ENCODE measurements at places on chromosomes 3 and 15. TPM values are rescaled to one million over a fixed set of nuclear protein-coding genes. Genes with fewer than 3 reads are reported as not detected.
A peak's percentile ranks its signal among the peaks of the same experiment; 100 is the strongest.

The TRMT10C gene
- 22.0 TPM for total RNA-seq

The ARRDC4 gene
- total RNA-seq = 1.8 TPM

The NEIL1 gene
- 5.8 TPM for total RNA-seq

The MEIS2 gene
- total RNA-seq = not detected

The RBP2 gene
- not detected for total RNA-seq

The GNAT1 gene
- total RNA-seq = not detected

DNA sequence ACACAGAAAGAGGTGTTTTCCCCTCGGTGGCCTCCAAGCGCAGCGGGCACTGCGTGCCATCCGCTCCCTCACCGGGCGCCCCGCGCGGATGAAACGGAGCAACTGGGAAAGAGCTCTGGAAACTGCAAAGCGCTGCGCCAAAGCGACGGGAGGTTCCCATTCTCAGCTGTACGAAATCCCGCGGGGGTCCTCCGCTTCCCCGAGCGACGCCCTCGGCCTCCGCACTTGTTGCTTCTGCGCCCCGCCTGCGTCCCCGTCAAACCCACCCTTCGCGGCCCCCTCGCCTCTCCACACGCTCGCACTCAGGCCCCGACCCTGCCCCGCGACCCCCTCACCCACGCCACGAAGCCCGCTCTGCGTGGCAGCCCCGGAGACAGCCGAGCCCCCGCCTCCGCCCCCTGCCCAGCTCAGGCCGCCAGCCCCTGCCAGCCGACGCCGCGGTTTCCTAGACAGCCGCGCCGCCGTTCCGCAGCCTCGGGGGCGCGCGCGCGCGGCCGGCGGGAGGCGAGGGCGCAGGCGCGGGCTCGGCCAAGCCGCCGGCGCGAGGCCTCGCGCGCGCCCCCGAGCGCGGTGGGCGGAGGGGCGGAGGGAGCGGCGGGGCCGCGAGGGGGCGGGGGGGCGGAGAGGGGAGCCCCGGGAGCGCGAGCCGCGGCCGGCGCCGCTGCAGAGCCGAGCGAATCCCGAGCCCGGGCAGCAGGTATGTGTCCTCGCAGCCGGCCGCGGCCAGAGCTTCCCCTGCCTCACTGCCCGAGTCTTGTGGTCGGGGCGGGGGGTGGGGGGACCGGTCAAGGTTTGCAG is at the start of gene TMEM266:
TMEM266 (plus strand) TSS at position 666 of the 798 bp plus-strand sequence. CDS start 74,279 bp downstream, outside the sequence.
- no peaks in the 10 kb centered on the region for H3K36me3 ChIP-seq
- peak; percentile 28 for DNase-seq
- peaks cover 34% of the 10 kb centered on the region for H3K4me1 ChIP-seq
- peaks cover 62% of the 10 kb centered on the region for H3K27me3 ChIP-seq
- no peak within 1 kb of the TSS for H3K27ac ChIP-seq

- peaks cover 14% of the 10 kb centered on the region for H3K27me3 ChIP-seq
- H3K4me3 ChIP-seq = no peak overlapping the region
- no peaks in the 10 kb centered on the region for H3K36me3 ChIP-seq
- no peak for DNase-seq
- H3K4me1 ChIP-seq = no peaks in the 10 kb centered on the region
- H3K27ac ChIP-seq = no peak overlapping the region
Measured at GRCh38 chr3:159787178-159787574, 201.5 kb upstream of the IL12A start.

- no peaks in the 10 kb centered on the region for H3K36me3 ChIP-seq
- H3K4me1 ChIP-seq = peaks cover 36% of the 10 kb centered on the region
- no peak overlapping the region for H3K4me3 ChIP-seq
- H3K27me3 ChIP-seq = no peaks in the 10 kb centered on the region
Measured at GRCh38 chr3:123084192-123084591, 17.4 kb downstream of the PDIA5 start.

GRCh38 chr3:138778643-138779042 is 56.1 kb downstream of the PIK3CB start:
- no peak overlapping the region for H3K4me3 ChIP-seq
- DNase-seq = no peak
- no peaks in the 10 kb centered on the region for H3K27me3 ChIP-seq
- H3K4me1 ChIP-seq = peaks cover 43% of the 10 kb centered on the region
- no peak overlapping the region for H3K27ac ChIP-seq

- no peak overlapping the region for H3K27ac ChIP-seq
- no peaks in the 10 kb centered on the region for H3K27me3 ChIP-seq
- H3K4me3 ChIP-seq = no peak overlapping the region
Measured at GRCh38 chr3:6578526-6578925, 282.4 kb upstream of the GRM7 start.

GRCh38 chr15:75206803-75207617 is 5.3 kb downstream of the C15orf39 start:
- H3K36me3 ChIP-seq = peaks cover 3% of the 10 kb centered on the region
- no peaks in the 10 kb centered on the region for H3K27me3 ChIP-seq
- no peak overlapping the region for H3K27ac ChIP-seq
- H3K4me3 ChIP-seq = no peak overlapping the region
- H3K4me1 ChIP-seq = peaks cover 38% of the 10 kb centered on the region

DNA sequence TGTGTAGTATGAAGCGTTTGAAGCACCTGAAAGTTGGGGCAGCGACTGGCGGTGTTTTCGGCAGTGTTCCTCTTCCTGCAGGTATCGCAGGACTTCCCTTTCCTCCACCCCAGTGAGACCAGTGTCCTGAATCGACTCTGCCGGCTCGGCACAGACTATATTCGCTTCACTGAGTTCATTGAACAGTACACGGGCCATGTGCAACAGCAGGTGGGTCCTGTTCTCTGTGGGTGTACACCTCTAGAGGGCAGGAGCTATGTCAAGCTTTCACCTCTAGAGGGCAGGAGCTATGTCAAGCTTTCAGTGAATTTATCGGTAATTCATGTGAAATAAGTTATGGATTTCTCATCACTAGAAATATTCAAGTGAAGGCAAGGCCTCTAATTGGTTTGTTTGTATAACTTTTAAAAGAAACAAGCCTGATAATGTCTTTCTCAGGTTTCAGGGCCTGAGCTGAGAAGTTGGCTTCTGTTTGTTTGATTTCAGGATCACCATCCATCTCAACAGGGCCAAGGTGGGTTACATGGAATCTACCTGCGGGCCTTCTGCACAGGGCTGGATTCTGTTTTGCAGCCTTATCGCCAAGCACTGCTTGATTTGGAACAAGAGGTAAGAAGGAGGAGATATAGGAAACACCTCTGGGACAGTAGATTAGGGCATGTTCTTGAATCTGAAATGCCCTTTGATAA is 5.3 kb downstream of the TUBGCP4 start:
- H3K4me1 ChIP-seq = peaks cover 14% of the 10 kb centered on the region
- peak; percentile 19 for DNase-seq
- H3K36me3 ChIP-seq = peaks cover 25% of the 10 kb centered on the region
- no peak overlapping the region for H3K4me3 ChIP-seq
- H3K27ac ChIP-seq = no peak overlapping the region
- H3K27me3 ChIP-seq = no peaks in the 10 kb centered on the region

DNA sequence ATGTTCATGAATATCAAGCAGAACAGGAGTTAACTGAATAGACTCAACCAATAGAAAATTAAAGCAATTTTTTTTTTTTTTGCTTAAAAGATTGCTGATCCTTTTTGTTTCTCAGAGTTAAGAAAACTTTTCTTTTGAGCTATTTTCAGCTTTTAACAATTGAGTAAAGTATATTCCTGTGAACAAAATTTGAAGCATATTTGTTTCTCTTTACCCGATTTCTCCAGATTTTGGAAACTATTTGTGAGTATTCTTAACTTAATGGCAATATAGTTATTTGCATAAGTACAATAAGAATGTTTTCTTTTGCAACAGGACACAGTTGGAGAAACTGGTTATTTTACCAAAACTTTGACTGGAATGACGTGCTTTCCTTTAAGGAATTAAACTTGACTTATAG is 53.4 kb upstream of the C15orf39 start:
- peaks cover 18% of the 10 kb centered on the region for H3K4me1 ChIP-seq
- no peaks in the 10 kb centered on the region for H3K27me3 ChIP-seq
- H3K27ac ChIP-seq = no peak overlapping the region
- peaks cover 6% of the 10 kb centered on the region for H3K36me3 ChIP-seq
- no peak for DNase-seq

- no peaks in the 10 kb centered on the region for H3K27me3 ChIP-seq
- no peak overlapping the region for H3K27ac ChIP-seq
- peaks cover 5% of the 10 kb centered on the region for H3K36me3 ChIP-seq
- no peak for DNase-seq
- H3K4me3 ChIP-seq = no peak overlapping the region
Measured at GRCh38 chr3:182848906-182849305, 55.6 kb downstream of the ATP11B start.

DNA sequence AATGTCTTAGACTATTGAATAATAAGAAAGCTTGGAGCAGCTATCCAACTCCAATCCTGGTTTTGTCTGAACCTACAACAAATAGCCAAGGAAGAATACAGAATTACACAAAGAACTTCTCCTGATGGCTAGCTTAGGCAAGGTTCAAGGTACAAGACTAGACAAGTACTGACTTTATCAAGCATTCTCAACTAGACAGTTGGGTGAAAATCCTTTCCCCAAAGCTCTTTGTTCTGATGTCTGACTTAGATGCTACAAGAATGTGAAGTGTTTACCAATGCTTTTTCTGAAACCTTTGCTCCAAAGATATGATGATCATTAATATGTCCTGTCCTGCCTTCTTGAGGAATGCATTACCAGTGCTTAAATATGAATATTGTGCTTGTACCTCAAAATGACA is 113.8 kb downstream of the ANXA2 start:
- no peaks in the 10 kb centered on the region for H3K4me1 ChIP-seq
- H3K4me3 ChIP-seq = no peak overlapping the region
- no peaks in the 10 kb centered on the region for H3K36me3 ChIP-seq
- H3K27me3 ChIP-seq = peaks cover 36% of the 10 kb centered on the region

DNA sequence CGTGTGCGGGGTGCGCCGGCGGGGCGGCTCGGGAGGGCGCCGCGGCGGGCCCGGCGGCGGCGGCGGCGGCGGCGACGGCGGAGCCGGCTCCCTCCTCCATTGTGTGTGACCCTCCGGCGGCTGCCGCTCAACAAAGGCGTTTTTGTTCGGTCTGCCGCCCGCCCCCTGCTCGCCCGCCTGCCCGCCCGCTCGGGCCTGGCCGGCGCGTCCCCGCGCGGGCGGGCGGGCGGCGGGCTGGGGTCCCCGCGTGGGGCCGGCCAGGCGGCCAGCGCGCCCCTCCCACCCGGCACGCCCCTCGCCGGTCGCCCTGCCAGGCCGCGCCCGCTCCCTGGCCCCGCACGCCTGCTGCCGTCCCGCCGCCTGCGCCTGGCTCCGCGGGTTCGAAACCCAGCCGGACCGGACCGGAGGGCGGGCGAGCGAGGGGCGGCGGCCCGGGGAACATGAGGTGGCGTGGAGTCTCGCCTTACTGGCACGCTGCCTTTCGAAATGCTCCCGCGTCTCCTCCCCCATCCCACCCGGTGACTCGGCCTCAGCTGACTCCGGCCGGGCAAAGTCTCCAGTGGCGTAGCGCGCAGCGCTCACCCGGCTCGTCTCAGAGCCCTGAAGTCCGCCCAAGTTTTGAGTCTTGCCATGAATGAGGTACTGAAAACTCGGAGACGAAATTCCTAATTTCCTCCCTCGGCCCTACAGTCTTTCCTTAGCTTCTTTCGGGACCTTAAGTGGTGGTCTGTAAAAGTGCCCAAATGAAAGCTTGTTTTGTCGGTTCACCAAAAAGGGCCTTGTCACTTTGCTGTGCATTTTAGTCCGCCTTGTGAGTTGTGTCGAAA is 588 bp downstream of the MAPK6 start:
- H3K27me3 ChIP-seq = no peaks in the 10 kb centered on the region
- peaks cover 45% of the 10 kb centered on the region for H3K4me1 ChIP-seq
- peak overlapping the region; percentile 99 for H3K27ac ChIP-seq
- peaks cover 3% of the 10 kb centered on the region for H3K36me3 ChIP-seq
- peak; percentile 76 for DNase-seq
- H3K4me3 ChIP-seq = peak overlapping the region; percentile 100

DNA sequence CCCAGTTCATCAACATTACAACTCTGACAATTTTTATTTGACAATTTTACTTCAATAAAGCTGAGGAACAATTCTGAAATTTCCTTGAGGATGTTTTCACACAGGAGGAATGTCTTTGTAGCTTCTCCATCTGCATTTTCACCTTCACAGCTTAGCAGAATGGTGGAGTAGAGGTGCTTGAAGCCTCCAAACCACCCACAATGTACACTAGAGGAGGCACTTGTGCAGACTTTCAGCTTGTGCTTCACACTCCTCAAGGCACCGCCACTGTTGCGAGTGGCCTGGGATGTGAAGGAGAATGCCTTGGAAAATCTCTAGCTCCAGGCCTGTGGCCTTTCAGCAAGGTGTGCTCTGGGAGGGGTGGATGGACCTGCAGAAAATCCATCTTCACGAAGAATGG is 181.9 kb downstream of the EPHB1 start:
- H3K27me3 ChIP-seq = peaks cover 2% of the 10 kb centered on the region
- no peaks in the 10 kb centered on the region for H3K4me1 ChIP-seq
- DNase-seq = no peak

DNA sequence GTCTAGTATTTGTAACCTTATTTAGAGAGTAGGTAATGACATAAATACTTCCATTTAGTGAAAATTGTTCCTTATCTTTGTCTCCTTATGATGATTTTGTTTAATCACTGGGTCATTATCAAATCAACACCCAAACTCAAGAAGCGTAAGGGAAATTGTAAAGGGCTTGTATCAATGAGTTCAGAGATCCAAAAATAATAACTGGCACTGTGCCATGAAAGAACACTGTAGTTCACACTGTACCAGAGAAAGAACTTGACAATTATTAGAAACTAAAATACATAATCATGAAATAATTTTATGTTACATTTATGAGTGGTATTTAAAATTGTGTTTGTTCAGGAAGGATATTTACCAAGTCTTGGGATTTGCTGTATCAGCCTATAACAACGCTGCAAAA is 895.4 kb downstream of the FHIT start:
- DNase-seq = no peak
- no peaks in the 10 kb centered on the region for H3K27me3 ChIP-seq

DNA sequence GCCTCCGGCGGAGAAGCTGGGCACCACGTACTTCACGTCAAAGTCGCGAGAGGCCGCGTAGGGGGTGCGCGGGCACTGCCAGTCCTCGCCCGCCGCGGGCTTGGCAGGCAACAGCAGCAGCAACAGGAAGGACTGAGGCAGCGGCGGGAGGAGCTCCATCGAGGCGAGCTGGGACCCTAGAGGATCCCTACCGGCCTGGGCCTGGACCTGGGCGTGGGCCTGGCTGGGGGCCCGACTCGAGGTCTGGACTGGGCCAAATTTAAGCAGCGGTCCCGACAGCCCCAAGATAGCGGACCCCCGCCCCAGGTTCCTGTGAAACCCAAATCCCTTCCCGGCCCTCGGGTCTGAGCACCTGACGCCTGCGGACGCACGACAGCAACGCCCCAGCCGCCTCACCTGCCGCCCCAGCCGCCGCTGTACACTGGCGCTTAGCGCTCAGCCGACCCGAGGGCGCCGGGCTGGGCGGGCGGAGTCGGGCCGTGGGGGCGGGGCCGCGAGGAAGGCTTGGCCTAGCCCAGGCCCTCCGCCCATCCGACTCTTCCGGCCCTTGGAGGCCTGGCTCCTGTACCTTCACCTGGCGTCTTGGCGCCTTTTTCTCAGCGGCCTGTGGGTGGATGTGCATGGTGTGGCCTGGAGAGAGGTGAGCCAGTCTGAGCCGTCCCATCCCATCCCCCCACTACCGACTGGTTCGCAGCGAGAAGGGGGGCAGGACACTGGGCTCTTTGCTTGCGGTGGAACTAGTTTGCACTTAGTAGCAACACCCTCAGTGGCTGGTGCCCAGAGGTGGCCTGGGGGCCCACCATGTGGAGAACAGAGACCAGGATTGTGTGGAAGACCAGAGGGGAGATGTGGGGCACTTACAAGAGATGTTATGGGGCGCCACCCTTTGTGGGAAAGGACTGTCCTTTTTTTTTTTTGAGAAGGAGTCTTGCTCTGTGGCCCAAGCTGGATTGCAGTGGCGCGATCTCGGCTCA is at the start of gene MST1R:
MST1R (minus strand) TSS at position 423 of the 974 bp plus-strand sequence; CDS start at position 159, 264 bp downstream.
- no peaks in the 10 kb centered on the region for H3K36me3 ChIP-seq
- peak within 1 kb of the TSS; percentile 47 for H3K27ac ChIP-seq

Data from activated T-cell treated with anti-CD3 and anti-CD28 coated beads, Interleukin-2, amount 50 U/mL, for 72 hours (primary cell).